H4 (cell line): ENCODE measurements at places on chromosomes 4 and X. TPM values are rescaled to one million over a fixed set of nuclear protein-coding genes. Genes with fewer than 3 reads are reported as not detected.

GRCh38 chr4:130029442-130029841, 933.5 kb downstream of the C4orf33 start:
- DNase-seq: no peak

Gene IL15
- 12.0 and 16.0 TPM in 2 replicates for total RNA-seq

GRCh38 chr4:152579107-152579764, 43.3 kb upstream of the FBXW7 start:
- no peak for DNase-seq

DNA sequence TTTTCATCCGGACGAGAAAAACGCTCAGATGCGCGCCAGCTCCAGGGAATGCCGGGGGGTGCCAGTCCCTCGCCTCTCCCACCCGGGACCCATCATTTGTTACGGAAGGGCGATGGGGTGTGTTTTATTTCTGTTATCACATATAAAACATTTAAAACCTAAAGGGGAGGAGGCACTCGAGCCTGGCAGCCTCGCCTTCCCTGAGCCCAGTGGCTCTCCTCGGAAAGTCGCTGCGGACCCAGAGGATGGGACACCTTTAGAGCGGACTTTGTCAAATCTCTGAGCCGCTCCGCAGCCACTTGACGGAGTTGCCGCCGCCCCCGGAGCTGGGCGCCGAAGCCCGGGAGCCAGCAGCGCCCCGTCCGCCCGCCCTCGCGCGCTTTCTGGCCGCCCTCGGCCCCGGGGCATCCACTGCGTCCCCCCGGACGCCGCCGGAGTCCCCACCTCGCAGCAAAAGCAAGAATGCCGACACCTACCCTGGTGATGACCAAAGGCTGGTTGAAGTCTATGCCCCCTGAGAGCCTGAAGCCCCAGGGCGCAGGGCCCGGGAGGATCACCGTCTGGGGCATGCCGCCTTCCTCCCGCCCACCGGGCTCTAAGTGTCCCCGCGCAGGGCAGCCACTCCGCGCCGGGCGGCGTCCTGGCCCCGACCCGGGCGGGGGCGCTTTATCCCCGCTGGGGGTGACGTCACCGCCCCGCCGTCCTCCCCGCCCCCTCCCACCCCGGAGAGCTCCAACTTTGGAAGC, at the start of gene PDLIM3:
TSS of gene PDLIM3 (minus strand) at position 642 of the 746 bp plus-strand sequence. CDS start at position 569, 73 bp downstream.
- no peak for DNase-seq

DNA sequence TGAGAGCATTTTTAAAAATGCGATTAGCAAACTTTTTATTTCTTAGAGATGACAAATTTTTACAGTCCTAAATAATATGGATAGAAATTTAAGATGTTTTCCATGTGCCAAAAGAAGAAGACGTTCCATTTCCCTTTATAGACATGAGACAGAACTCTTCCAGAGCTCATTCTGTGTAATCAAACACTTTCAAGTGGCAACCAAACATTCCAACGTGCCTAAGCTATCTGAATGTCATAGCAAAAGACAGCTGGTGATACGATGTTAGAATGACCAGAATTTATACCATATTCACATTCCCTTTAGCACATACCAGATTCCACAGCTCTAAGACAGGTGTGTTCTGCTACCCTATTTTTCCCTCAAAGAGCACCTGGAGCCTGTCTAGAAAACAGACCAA, 133.2 kb downstream of the ENOX2 start:
- no peak for DNase-seq

DNA sequence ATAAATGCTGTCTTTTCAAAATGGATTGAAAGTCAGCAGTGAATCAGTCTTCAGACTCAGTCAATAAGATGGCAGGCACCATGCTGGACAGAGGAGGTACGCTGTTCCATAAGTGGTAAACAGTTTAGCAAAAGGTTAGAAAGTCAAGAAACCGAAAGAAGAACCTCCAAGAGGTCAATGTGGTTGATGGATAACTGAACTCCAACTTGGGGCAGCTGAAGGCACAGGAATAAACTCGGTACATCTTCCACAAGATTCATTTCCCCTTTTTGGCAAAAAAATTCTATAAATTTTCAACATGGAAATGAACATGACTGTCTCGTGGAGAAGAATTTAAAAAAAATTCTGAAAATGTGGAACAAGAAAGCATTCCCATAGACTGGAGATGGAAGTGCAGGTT, 18.4 kb upstream of the SEL1L3 start:
- no peak for DNase-seq

DNA sequence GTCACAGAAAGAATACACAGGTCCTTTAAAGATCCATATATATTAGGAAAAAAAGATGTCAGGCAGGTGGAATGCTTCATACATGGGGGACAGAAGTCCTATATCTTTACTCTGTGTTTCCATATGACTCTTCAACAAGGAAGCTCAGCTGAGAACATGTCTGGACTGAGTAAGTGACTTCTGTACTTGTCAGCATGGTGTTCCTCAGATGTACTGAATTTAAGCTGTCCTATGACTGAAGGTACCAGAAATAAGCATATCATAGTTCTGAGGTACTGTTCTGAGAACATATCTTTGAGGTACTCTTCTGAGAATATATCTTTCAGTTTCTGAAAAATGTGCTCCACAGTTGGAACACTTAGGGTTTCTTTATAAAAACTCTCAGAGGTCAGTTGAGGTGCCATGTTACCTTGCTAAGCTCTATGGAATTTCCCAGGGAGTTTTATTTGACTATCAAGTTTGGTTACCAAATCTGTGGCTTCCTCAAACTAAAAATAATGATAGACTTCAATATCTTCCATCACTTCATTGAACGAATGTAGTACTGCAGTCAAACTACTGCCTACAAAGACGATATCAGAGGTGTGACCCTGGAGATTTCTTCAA, 597.2 kb upstream of the GNPDA2 start:
- no peak for DNase-seq

DNA sequence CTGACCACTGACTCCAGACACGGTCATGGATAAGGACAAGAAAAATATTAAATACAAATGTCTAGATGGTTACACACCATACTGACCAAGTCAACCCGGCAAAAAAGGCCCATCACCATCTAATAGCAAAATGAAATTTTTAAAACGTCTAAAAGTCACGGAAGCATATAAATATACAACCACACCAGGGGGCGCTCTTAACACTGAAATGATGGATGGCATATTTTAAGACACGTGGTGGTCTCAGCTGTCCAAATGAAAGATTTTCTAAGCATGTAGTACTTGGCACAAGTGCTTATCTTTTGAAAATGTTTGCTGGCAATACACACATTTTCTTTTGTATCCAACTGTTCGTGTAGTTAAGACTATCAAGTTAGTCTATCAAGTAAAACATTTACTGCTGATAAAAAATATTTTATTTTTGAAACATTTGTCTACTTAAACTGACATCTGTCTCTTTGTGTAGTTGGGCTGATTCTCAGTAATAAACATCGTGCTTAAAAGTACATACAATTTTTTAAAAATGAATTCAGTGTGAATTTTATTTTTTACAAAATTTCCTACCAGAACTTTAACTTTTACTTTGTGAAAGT, 64.6 kb downstream of the COX7B2 start:
- DNase-seq: peak; percentile 63

DNA sequence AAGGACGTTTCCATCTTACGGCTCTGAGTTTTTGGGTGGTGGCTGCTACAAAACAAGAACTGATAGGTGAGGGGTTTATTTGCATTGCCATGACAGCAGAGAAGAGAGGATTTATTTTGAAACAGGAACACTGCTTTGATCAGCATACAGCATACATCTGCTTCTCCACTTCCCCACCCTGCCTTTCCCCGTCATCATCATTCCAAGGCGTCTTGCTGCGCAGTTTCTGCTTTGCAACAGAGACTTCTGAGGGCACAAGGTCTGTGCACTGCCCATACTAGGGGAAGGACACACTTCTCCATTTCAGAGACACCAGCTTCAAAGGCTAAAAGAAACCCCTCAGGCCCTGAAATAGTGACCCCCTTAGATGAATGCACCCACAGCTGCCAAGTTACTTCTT, 19.1 kb downstream of the STARD8 start:
- no peak for DNase-seq
